Right renal cortex interstitium (tissue), 3 donors: ENCODE measurements at places on chromosomes 16 and 17.

- DNase-seq: no peak
Measured at GRCh38 chr17:15942207-15942833, 2.6 kb upstream of the ADORA2B start.

DNA sequence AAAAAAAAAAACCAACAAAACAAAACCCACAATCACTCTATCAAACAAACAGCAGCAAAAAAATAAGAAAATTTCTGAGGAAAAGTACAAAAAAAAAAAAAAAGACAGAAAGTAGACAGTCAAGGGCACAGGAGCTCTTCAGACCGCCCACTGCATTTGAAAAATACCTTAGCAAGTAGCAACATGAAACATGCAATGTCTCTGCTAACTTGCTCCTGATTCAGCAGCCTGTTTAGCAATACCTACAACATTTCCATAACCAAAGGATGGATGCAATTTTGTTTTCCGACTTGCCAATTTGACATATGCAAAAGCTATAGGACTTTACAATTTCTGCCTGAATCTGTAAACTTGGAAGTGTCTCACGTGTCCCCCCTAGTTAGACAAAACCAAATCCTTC is 57.4 kb downstream of the SYNRG start:
- DNase-seq: no peak

DNA sequence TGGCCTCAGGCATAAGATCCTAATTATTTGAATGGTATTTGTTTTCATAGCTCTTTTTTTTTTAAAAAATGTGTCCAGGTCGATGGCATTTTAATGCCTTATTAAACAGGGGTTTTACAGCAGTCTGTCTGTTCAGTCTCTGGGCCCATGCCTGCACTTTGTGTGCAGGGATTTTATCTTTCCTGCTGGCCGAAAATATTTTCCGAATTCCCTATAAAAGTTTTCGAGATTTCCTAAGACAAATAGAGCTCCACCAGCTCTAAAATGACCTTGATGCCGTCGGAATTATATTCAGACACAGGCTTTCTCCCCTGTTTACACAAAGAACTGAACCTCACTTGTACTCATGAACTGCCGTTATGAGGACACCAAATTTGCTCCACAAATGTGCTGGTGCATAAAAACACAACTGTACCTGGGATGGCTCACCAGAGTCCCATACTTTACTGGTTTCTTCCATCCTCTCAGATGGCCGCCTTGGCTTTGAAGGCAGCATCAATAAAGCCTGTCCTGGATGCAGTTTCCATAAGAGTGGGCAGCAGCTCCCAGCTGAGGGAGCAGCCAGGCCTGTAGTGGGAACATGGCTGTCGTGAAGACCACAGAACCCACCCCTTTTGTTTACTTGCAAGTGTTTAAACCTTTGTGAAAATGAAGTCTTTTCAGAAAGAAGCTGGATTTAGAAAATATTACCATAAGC is 44.9 kb downstream of the TBX4 start:
- no peak for DNase-seq

DNA sequence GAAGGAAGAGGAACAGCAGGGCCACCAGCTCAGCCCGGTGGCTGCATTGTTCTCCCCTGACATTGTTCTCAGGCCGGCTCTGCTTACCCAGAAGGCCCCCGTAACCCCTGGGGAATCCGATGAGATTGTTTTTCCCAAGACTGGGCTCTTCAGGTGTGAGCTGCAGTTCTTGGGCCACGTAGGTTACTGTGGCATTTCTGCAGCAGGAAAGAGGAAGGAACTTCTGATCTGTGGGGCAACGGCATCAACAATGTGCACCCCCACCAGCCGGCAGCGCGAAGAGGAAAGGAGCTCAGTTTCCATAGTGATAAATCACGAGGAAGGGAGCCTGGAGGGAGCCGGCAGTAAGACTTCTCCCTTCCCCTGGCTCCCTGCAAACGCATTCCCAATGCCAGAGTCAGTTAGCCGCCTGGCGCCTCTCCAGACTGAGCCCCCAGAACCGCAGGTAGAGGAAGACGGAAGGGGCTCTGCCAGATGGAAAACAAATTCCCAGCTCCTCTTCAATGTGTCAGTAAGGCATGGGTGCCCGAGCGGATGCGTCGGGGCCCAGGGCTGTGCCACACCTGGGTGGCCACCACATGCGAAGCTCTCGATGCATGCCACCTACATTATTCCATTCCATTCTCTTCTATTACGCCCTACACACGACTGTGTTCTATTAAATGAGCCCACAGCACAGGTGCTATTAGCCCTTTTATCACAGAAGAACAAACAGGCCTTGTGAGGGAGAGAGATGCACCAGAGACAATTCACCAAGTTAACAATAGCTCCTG is 21.5 kb upstream of the PECAM1 start:
- DNase-seq: no peak
